ENCODE measurements at places on chromosomes 3 and 15. TPM values are rescaled to one million over a fixed set of nuclear protein-coding genes. Genes with fewer than 3 reads are reported as not detected.

DNA sequence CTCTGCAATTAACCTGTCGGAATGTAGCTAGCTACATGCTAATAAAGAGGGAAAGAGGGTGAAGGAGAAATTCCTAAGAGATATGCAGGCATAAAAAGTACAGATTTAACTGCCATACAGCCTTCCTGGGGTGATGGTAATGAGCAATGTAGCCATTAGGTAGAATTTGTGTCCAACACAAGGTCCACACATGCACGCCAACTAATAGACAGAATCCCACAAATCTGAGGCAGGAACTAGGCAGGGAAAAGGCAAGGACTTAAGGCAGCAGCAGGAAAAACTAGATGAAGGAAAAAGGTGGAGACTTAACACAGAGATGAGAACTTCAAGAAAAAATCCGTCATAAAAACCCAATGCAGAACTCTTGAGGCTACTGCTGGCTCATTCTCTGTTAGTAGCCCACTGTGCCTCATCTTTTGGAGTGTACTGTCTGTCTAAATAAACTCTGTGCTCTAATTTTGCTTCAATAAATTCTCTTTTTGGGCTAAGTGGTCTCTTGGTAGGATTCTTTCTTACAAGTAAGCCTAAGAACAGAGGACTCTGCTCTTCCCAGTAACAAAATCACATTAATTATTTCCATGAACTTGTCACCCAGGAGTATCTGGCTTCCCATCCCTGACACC, 81.5 kb downstream of the BTLA start:
- DNase-seq = no peak

DNA sequence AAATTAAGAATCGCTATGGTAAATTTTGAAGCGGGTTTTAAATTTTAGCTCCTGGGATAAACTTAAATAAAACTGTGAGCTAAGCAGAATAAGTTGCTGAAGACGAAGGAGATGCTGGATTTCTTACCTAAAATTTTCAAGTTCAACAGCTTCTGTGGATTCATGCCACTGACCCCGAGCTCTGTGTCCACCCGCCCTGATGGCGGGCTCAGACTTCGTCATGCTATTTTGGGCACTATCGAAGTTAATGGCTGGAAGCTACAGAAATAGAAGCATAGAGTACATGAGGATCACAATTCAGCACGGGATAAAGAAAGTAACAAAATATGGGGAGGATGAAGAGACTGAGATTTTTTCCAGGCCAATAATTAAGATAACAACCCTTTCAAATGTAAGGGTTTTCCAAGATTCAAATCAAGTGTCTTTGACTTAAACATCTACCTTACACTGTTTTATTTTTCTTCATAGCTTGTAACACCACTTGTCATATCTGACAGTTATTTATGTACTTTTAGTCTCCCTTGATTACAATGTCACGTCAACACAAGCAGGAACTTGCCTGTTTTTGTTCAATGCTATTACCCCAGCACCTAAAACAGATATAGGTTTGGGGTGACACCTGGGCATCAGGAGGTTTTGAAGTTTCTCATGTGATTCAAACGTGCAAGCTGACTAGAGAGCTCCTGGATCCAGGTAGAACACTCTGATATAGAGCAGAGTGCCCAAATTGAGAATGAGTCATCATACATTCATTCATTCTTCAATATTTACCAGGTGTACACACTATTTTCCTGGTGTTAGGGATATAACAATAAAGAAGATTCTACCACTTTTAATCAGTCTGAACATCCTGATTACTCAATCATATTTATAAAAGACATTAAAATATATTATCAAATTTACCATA, 23.0 kb downstream of the NEK10 start:
- DNase-seq = no peak

GRCh38 chr15:95737060-95737459, 593.4 kb upstream of the NR2F2 start:
- no peak for DNase-seq

- DNase-seq = peak; percentile 35
Measured at GRCh38 chr3:127263586-127264231, 24.1 kb downstream of the PRR20G start.

- DNase-seq = no peak
Measured at GRCh38 chr15:31358163-31358562, 31.5 kb downstream of the KLF13 start.

DNA sequence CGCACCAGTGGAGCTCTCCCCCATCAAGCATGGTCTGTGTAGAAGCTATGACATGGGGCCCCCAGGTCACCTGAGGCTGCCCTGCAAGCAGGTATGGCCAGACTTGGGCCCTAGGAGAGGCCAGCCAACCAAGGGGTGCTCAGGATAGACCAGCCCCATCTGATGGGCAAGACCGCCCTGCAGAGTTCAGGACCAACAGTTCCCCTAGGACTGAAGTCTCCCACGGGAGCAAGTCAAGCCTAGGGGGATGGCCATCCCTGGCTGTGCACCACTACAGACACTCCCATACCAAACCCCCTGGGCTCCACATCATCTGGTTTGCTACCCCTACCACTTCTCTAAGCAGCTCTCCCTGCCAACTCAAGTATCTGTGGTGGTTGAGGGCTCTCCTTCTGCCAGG, 142.2 kb upstream of the MANF start:
- no peak for DNase-seq

- no peak for DNase-seq
Measured at GRCh38 chr15:70589221-70589620, 174.1 kb downstream of the UACA start.

DNA sequence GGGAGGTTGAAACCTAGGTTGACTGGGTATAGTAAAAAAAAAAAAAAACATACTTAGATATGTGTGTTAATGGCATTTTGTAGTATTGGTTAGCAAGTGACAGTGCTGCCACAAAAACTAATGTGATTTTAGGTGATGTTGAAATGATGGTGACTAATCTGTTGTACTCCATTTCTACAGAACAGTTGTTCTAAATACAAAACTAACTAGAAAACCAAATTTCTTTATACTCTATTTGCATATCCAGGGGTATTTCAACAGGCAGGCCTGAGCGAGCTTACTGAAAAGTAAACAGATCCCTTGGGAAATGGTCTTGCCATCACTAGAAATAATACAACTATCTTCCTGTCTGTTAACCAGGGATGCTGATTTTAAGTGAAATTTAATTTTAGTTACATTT, 20.5 kb downstream of the TSC22D2 start:
- DNase-seq = no peak

- no peak for DNase-seq
Measured at GRCh38 chr15:38547255-38547997, 17.2 kb downstream of the RASGRP1 start.

GRCh38 chr3:72163809-72164634, 379.1 kb upstream of the PROK2 start:
- no peak for DNase-seq

- no peak for DNase-seq
Measured at GRCh38 chr3:31567036-31567435, 34.3 kb downstream of the STT3B start.

DNA sequence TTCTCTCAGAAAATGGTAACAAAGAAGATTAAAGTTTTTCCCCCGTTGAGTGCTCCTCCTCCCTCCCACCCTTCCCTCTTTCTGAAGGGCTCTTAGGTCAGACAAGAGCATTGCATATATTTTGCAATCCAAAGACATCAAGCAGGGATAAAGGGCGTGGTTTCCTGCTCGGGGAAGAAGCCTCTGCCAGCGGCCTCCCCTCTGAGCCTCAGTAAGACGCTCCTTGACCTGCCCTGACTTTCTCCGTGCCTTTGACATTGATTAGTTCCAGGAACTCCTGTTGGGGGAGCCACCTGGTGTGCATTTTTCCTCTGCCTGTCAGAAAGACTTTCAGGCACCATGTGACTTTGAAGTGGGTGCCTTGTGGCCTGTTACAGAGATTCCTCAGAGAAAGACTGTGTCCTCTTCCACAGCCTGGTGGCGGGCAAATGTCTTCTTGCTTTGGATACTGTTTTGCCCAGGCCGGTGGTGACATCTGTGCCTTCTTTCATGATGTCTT, 87.2 kb upstream of the TBL1XR1 start:
- peak; percentile 95 for DNase-seq

DNA sequence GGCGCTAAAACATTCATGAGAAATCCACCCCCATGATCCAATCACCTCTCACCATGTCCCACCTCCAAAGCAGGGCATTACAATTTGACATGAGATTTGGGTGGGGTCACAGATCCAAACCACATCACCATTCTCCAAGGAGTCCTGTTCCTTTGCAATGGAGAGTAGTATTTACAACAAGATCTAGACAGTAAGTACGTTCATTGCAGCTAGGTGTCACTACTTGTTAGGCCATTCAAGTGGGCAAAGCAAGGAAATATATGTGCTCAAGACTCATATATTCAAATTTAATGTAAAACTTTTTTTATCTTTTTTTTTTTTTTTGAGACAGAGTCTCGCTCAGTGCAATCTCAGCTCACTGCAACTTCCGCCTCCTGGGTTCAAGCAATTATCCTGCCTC, 79.3 kb downstream of the AQP9 start:
- DNase-seq = no peak

DNA sequence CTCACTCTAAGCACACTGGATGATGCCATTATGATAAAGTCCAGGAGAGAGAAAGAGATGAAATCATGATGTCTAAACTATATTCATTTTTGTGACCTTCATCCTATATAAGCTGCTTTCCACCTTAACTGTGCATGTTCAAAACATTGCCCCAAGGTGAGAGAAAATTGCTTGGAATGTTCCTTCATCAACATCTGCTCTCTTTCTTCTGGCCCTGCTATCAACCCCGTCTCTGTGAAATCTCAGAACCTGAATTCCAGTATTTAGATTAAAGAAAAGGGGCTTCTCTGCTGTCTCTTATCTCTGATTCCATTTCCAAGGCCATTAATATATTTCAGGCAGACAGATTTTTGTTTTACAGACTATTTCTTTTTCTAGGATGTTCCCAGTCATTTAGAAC, 47.3 kb upstream of the PHLDB2 start:
- no peak for DNase-seq

DNA sequence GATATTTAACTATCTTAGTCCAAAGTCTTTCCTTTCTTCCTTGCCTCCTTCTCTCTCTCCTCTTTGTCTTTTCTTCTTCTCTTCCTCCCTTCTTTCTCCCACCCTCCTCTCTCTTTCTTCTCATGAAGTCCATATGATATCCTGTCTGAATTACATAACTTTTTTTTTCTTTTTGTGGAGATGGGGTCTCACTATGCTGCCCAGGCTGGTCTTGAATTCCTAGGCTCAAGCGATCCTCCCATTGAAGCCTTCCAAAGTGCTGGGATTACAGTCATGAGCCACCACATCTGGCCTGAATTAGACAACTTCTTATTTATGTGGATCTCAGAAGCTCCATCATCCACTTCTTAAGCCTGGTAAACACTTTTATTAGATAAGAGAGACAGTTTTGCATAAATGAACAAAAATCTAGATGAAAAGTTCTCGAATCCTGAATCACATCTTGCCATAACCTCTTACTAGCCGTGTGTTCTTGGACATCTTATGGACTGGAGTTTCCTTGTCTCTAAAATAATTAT, 206.5 kb downstream of the LPP start:
- DNase-seq = no peak

DNA sequence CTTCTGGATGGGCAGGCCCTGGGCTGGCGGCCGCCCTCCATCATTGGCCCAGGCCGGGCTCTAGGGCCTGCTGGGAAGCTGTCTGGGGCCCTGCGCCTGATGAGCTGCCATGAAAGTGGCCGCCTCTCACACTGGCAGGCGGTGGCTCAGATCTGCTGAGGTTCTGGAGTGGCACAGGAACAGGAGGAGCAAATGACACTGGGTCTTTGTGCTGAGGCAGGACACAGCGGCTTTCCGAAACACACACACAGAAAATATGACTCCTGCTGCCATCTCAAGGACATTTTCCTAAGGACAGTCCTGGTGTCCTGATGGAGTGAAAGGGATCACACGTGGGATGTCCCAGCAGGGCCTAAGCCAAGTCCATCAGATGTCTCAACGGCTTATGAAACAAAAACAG, 103.5 kb downstream of the NUP210 start:
- DNase-seq = no peak

GRCh38 chr15:92494806-92495336, 101.2 kb downstream of the ST8SIA2 start:
- DNase-seq = peak; percentile 93

GRCh38 chr3:174206607-174207192, 652.4 kb upstream of the NAALADL2 start:
- no peak for DNase-seq

DNA sequence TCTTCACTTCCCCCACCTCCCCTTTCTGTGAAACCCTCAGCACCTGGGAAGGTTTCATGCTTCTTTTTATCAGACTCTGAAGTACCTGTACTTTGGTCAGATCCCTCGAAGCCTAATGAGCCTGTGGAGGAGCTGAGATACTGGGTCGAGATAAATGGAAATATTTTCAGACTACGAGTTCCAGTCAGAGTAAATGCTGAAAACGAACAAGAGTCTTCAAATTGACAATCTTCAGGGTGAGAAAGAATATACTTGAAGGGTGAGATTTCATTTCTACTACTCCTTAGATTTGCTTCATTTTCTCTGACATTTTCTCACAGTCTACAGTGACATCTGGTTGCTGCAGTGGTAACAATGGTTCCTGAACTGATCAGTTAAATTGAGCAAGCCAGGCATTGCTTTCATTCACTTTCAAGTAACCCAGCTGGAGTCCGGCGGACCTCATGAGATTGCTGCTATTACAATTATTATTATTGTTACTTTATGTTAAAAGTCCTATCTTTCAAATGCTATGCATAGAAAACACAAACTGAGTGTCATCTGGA, 337.2 kb downstream of the VGLL3 start:
- peak; percentile 30 for DNase-seq

DNA sequence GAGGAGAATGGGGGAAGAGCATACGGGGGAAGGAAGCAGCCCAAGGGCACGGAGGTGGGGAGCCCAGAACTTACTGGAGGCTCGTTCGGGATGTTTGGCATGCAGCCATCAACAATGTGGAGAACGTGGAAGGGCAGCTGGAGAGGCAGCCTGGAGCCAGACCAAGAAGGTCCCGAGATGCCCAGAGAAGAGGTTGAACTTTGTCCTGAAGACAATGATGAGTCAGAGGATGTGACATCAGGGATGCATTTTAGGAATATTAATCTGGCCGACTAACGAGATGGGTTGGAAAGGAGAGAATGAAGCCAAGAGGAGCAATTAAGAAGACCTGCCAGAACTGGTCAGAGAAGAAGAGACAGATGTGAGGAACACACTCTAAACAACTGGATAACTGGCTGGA, 98.2 kb downstream of the SRGAP3 start:
- no peak for DNase-seq

DNA sequence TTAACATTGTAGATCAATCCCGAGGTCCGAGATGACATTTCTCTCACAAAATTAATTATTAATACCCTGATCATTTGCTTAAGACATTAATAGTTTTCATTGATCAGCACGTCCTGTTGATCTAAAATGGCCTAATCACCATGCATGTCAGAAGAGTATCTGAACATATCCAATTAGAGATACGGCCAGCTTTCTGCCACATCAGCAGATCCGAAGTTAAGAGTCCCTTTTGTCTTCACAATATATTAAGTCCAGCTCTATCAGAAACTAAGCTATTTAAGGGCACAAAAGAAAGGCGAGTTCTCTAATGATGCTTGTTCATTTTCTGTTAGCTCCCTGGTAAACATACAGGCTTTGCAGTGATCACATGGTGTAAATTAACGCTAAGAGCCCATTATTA, 470.3 kb downstream of the CNTN4 start:
- peak; percentile 22 for DNase-seq

GRCh38 chr15:74468341-74469032, 7.5 kb upstream of the UBL7 start:
- DNase-seq = peak; percentile 1

EIF2B5 gene
- polyA plus RNA-seq = 43.7 TPM

LSAMP gene
- polyA plus RNA-seq = 21.4 TPM

SOX14 gene
- 0.15 TPM for polyA plus RNA-seq

LRRC31 gene
- not detected for polyA plus RNA-seq

CLDN16 gene
- not detected for polyA plus RNA-seq

PRSS50 gene
- polyA plus RNA-seq = not detected

SCN5A gene
- polyA plus RNA-seq = 1.4 TPM

MASP1 gene
- polyA plus RNA-seq = 4.0 TPM
